ENCODE measurements at places on chromosomes 7 and 10.

- DNase-seq = no peak
These were observed 26.4 kb downstream of the DRGX start for GRCh38 chr10:49369216-49370162.

DNA sequence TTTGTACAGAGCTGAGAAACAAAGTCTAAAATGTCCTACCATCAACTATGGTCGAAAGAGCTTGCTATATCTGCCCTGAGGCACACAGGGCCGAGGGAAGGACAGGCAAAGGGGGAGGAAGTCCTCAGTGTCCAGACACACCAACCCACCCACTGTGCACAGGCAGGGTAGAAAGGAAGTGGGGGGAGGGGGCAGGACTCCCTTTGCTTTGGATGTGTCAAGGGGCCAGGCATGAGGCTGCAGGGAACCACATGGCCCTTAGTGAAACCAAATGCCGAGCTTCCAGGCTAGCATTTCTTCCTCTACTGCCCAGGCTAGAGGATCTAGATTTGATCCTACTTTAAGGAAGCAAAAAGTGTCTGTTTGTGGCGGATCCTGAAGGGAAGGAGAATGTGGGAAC lies 28.6 kb downstream of the KCNH2 start:
- no peak for DNase-seq

DNA sequence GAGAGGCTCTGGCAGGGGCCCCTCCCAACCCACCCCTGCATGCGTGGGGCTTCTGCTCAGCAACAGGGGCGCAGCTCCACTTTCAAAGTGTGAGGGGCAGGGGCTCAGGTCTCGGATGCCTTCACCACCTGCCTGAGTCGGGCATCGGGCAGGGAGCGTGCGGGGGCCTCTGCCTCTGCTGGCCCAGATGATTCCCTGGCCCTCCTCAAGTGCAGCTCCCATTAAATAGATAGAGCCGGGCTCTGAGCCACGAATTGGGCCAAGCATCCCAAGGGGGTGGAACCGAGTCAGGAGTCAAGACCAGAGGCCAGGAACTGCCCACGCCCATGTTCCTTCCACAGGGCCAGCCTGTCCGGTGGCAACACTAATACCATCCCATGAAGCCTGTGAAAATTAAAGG lies 108.9 kb upstream of the FAM20C start:
- no peak for DNase-seq

- no peak for DNase-seq
These were observed 200.5 kb downstream of the SKAP2 start for GRCh38 chr7:26663874-26664273.

- peak; percentile 99 for DNase-seq
These were observed 286.9 kb downstream of the KCNMA1 start for GRCh38 chr10:77350711-77351119.

DNA sequence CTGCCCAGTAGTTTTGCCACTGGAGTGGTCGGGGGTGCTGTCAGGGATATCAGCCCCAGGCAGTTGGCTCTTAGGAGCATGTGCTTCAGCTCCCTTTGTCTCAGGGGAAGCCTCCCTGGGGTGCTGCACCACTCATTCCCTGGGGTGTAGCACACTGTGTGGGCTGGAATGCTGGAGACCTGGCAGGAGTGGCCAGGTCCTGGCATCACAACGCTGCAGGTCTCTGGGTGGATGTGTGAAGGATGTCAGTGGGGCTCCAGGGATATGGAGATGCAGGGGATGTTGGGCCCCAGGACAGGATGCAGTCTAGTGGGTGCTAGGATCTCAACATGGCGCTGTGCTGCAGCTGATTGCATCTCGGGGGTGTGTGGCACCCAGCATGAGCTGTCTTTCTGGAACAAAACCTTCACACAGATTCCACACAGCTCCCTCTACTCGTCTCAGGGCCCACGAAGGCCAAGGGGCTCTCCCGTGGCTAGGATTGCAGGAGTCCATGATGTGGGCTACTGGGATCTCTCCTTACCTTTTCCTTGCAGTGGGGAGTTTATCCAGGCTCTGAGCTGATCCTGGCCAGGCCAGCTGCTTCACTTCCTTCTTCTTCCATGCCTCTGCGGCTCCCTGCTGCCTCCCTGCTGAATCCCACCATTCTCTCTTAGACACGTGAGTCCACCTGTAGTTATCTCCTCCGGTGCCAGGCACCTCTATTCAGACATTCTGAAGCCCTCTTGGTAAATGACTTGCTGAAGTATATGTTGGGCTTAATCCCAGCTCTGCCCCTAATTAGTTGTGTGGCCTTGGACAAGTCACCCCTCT lies 295.1 kb downstream of the RPS24 start:
- DNase-seq = no peak

GRCh38 chr7:80918399-80918798 lies 452 bp downstream of the SEMA3C start:
- DNase-seq = peak; percentile 36

- no peak for DNase-seq
These were observed 707.4 kb upstream of the NRP1 start for GRCh38 chr10:34041871-34042270.

GRCh38 chr7:34488766-34489165 lies 169.3 kb upstream of the NPSR1 start:
- no peak for DNase-seq

- no peak for DNase-seq
These were observed 116.6 kb upstream of the GALNT17 start for GRCh38 chr7:71015252-71015900.

- peak; percentile 81 for DNase-seq
These were observed 54.8 kb downstream of the DAGLB start for GRCh38 chr7:6392712-6393666.

GRCh38 chr10:30052062-30052461 lies 7.3 kb downstream of the JCAD start:
- DNase-seq = peak; percentile 39

DNA sequence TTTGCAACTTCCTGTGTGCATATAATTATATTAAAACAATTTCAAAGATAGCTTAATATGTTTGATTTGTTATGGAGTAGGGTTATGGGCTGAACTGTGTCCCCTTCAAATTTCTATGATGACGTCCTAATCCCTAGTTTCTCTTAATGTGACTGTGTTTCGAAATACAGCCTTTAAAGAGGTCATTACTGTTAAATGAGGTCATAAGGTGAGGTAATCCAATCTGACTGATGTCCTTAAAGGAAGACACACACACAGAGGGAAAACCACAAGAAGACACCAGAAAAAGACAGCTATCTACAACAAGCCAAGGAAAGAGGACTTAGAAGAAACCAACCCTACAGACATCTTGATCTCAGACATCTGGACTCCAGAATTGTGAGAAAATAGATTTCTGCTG lies 407.4 kb downstream of the MAGI2 start:
- DNase-seq = no peak
